ENCODE measurements at places on chromosomes 3 and 15.

GRCh38 chr3:187243933-187244524 is 46.7 kb downstream of the RTP1 start:
- no peak for DNase-seq

- DNase-seq = no peak
Measured at GRCh38 chr3:78918361-78919020, 849.3 kb downstream of the ROBO1 start.

GRCh38 chr15:71538181-71538580 is 272.2 kb upstream of the NR2E3 start:
- no peak for DNase-seq

GRCh38 chr15:90565866-90566265 is 36.1 kb downstream of the CRTC3 start:
- no peak for DNase-seq

- DNase-seq = no peak
Measured at GRCh38 chr15:52760562-52760961, 29.6 kb downstream of the ONECUT1 start.

DNA sequence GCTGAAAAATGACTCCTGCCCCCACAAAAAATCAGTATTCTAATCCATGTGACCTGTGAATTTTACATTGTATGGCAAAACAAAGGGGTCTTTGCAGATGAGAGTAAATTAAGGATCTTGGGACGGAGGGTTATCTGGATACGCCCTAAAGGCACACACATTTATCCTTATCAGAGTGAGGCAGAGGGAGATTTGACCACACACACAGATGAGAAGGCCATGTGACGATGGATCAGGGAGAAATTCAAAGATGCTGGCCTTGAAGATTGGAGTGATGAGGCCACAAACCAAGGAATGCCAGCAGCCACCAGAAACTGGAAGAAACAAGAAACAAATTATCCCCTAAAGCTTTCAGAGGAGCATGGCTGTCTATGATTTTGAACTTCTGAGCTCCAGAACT is 288.5 kb downstream of the XXYLT1 start:
- no peak for DNase-seq

DNA sequence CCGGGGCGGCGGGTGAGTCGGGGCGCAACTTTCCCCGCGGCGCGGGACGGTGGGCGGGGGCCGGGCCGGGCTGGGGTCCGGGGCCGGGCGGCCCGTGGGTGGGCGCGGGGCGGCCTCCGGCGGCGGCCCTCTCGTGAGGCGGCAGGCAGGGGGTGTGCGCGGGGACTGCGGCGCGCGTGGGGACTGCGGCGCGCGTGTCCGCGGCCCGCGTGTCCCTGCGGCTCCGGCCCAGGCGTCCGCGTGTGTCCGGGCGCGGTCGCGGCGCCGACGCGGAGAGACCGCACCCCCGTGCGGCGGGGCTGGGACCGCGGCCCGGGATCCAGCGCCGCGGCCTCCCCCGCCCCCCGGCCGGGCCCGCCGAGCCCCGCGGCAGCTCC is 349 bp downstream of the PLXNA1 start:
- no peak for DNase-seq

DNA sequence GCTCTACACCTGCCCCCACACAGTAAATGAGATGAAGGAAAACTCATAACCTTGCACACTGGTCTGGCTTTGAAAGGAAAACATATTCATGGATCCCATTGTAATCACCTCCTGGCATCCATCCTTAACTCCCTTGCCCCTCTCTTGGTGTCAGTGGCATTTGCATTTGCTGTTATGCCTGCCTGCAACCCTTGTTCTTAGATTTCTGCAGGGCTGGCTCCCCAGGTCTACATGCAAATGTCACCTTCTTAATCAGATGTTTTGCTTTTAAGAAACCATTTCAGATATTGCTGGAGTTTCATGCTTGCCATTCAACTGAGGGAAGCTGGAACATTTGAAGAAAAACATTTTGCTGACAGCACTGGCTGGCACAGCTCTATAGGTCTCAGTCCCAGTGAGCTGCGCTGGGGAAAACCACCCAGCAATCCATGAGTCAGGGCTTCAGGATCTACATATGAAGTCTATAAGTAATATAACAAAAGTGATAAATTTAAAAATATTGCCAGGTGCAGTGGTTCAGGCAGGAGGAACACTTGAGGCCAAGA is 19.1 kb downstream of the LRRC2 start:
- no peak for DNase-seq

GRCh38 chr3:146159616-146160320 is 1.2 kb downstream of the PLOD2 start:
- no peak for DNase-seq

DNA sequence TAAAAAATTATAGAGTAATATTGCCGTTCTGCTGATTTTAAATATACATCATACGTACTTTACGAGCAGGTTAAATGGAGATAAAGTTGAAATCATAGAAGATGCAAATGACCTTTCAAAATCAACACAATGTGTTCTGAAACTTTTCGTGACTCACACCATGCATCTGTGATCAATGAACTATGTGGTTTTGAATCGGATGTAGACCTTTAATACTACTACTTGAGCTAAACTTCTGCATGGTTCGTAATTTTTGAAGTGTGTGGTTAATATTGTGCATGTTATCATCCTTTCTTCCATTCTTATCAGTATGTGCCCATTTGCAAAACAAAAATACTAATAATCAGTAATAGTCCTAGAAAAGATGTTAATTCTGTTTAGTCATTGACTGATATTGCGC is 58.9 kb downstream of the GASK1A start:
- DNase-seq = no peak

- DNase-seq = no peak
Measured at GRCh38 chr15:83312071-83312470, 27.6 kb upstream of the BNC1 start.

DNA sequence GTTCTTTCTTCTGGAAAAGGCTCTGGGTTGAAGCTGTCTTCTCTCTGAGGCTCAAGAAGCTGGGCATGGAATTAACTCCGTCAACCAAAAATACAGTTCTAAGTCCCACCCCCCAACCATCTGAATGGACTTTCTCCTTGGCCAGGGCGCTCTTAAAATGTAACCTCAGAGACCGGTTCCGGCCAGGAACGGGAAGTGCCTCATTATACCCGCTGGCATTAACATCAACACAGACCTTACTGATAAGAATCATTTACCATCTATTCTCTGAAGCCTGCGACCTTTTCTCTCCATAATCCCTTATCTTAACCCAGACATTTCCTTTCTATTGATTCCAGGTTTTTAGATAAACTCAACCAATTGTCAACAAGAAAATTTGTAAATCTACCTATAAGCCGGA is 64.7 kb downstream of the ATP1B3 start:
- no peak for DNase-seq

DNA sequence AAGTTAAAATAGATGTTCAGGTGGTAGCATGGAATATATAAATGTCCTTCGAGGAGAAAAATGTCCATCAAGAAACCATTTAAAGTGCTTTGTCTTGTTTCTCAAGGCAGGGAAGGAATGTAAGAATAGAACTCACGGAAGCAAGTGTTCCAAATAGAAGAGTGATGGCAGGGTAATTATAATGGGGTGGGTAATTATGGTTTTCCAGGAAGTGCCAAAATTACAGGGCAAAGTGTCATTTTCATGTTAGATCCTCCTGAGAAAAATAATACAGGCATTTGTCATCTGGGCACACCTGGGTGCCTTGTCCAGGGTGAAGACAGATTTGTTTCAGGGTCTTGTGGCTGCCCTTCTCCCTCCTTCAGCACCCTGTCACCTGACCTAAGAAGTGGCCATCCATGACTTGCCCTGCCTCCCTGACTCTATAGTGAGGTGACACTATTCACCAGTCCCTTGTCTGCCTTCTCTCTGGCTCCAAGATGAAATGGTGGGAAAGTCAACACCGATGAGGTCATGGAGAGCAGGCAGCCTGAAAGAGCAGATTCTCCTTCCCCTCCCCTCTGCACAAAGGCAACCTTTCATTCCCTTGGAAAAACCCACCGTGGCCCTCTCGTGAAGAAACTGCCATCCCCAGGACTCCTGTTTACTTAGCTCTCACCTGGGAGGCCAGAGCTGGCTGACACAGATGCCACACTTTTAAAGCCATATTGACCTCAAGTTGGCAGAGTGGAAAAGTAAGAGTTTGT is 45.1 kb upstream of the AMOTL2 start:
- no peak for DNase-seq

DNA sequence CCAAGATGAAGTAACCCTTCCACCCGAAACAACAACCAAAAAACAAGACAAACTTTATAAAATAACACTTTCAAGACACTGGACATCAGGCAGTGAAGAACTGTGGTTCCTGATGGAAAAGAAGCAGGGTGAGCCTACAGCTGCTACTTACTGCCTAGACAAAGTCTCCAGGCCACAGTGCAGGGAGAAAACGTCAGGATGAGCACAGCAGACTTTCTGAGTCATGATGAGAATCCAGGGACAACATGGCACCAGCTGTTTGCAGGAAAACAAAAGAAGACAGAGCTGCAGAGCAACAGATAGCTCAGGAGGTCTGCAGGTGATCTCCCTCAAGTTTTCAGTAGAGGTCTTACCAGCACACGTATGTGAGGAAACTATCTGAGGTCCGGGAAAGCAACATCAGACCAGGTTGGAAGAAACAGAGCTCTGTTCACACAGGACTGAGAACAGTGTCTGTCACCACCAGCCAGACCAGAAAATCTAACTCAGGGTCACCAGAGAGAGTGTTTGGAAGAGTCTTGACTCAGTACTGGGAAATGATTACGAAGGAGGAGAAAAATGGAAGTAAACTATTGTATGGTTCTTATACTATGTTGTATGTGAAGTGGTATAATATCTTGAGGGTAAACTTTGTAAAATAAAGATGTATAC is 108.9 kb downstream of the ANO10 start:
- DNase-seq = no peak

DNA sequence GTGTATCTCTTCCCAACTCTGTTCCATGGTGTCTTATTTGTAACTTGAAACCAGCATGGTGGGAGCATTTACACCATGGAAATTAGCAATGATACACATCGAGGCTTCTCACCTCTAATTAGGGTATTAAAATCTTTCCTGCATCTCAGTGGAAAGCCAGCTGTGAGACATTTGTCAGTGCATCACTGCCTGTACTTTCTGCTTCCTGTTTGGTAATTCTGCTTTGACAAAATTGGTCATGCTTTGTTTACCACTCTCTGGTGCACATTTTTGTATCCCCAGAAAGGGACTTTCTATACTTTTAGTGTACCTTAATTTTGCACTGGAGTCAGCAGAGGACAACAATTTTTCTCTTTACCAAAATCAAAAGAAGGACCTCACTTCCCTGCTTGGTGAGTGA is 402.1 kb downstream of the PDCD6IP start:
- no peak for DNase-seq

DNA sequence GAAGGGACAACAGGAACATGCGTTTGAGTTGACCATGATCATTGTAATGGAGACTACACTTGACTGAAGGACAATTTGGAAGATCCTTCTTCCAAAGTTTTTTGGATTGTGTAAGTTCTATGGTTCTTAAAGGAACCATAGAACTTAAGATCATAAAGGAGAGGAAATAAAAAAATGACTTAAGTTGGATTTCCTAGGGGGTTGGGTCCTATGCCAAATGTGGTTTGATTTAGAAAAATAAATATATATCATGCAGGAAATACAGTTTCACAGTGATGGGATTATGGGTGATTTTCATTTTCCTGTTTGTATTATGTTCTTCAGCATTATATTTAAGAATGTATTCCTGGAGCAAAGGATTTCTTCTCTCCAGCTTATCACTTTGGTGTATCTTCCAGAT is 305.5 kb upstream of the DPH6 start:
- no peak for DNase-seq

All from stimulated activated CD8-positive, alpha-beta memory T cell treated with anti-CD3 and anti-CD28 coated beads, Interleukin-12 subunit alpha, Interleukin-12 subunit beta, amount 100 ng/mL, for 1 hour (primary cell).